Activated CD4-positive, alpha-beta T cell treated with anti-CD3 and anti-CD28 coated beads, Interleukin-2, amount 50 U/mL, for 24 hours (primary cell): ENCODE measurements at places on chromosomes 16 and 17.

DNA sequence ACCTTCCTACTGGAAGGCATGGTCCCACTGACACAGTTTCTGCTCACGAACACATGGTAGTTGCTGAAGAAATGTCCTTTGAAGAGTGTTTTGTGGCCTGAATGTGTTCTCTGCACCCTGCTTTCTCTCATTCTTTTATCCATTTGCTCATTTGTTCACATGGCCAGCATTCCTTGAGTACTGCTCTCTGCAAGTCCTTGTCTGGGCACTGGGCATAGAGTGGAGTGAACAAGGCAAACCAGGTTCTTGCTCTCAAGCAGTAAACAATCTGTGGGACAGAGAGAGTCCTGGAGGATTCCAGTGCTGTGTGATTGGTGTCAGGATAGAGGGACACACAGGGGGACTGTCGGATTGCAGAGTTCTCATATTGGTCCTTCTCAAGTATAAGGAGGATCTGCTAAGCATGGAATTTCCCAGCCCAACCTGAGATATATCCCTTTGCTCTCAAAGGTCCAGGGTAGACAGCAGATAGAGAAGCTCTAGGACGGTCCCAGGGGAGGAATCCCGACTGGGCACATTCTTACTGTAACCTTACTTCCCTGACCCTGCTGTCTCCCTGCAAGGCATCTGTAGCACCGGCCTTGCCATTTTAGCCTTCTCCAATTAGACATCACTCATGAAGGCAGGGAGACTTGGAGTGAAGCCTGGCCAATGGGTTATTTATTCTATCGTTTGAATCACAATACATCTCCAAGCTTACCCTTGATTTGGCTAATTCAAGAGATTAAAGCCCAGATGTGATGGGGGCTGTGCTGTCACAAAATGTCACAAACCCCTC is 32.3 kb downstream of the ARL4D start:
- no peak for DNase-seq

DNA sequence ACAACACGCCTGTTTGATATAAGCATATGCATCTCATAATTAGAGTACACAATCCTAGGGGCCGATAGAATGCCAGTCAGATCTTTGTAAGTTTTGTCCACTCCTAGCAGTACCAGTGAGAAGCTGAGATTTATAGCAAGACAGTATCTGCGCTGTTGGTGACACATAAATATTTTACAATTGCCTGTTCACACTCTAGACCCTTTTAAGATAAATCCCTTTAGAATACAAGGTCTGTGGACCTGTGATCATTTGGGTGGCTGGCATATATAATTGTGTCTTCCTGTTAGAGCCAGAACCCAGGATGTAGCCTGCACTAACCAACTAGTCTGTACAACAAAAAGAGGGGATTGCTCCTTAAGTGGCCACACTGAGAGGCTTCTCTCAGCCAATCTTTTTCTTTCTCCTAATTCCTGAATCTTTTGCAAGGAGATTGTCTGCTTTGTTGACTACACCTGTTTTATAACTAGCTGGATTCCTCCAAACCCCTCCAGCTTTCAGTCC is 74.7 kb downstream of the WIPI1 start:
- DNase-seq, result no peak

- DNase-seq, result no peak
Measured at GRCh38 chr17:10622617-10623485, 34.3 kb downstream of the MYH3 start.

DNA sequence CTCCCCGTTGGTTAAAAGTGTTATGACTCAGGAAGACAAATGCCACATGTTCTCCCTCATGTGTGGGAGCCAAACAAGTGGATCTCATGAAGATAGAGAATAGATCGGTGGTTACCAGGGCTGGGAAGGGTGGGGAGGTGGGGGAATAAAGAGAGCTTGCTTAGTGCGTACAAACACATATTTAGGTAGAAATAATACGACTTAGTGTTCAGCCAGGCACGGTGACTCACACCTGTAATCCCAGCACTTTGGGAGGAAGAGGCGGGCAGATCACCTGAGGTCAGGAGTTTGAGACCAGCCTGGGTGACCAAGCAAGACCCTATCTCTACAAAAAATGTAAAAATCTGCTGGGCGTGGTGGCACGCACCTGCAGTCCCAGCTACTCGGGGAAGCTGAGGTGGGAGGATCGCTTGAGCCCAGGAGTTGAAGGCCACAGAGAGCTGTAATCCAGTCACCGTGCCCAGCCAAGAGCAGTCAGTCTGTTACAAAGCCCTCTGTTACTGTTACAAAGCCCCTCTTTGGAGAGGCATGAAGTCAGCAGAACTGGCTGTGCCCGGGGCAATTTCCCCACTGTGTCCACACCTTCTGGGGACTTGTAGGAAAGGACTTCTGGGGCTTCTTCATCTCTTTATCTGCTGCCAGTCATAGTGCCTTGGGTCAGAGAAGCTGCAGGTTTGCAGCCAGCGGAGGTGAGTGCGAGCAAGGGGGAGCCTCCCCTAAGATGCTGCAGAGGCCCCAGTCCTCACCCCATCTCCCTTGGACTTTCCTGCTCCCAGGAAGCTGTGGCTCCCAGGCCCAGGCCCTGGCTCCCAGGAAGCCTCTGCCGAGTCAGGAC is 4.3 kb upstream of the ALDH3A1 start:
- no peak for DNase-seq

DNA sequence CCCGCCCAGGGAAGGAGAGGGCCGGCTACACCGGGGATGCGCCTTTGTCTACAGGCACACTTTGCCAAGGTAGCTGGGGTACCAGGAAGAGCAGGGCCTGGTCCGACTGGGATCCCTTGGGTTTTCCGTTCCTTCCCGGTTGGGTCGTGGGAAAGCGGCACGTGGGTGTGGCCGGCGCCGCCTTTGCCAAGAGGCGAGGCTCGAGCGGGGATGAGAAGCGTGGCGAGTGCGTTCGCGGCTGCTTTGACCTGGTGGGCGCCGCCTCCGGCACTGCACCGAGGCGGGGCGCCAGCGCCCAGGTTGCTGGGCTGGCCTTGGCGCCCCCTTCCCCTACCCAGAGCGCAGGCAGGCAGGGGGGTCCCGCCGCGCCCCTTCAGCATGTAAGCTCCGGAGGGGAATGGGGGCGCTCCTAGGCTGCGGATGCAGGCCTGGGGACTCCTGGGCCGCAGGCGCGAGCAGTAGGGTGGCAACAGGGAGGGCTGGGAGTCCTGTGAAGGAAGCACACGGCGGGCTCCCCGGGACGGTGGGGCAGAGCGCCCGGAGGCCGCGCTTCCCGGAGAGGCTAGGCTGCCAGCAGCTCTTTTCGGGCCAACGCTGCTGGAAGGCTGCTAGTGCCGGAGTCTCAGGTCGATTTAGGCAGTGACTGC is 2.0 kb downstream of the HAS3 start:
- no peak for DNase-seq

DNA sequence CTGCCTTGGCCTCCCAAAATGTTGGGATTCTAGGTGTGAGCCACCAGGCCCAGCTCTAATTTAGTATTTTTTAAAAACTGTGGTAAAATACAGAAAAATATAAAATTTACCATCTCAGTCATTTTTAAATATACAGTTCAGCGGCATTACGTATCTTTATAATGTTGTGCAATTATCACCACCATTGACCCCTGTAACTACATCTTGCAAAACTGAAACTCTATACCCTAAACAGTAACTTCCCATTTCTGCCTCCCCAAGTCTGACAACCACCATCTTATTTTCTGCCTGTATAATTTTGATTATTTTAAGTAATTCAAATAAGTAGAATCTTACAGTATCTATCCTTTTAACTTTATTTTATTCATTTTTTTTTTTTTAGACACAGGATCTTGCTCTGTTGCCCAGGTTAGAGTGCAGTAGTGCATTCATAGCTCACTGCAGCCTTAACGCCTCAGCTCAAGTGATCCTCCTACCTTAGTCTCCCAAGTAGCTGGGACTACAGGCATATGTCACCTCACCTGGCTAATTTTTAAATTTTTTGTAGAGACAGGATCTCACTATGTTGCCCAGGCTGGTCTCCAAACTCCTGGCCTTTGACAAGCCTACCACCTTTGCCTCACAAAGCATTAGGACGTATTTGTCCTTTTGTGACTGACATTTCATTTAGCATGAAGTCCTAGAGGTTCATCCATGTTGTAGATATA is 10.9 kb upstream of the GGA2 start:
- no peak for DNase-seq

DNA sequence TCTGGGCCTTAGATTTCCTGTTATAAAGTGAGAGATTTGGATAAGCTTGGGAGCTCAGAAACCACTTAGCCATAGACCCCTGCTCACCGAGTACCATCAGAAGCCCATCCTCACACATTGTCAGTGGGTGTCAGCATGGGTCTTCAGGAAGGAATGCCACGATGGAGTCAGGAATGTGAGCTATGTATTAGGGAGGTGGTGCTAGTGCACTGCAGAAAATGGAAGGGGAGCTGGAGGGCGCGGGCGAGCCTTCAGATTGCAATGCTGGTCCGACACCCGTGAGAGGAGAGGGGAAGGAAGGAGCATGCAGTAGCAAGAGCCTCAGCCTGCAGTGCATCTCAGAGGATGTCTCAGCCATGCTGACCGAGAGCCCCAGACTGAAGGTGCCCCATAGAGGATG is 294.5 kb downstream of the FOXL1 start:
- no peak for DNase-seq

GRCh38 chr17:2013994-2014317 is 11.2 kb downstream of the RTN4RL1 start:
- DNase-seq, result no peak

GRCh38 chr16:89574681-89575246 is 794 bp upstream of the CPNE7 start:
- DNase-seq, result no peak

GRCh38 chr16:11689031-11689840 is 21.0 kb downstream of the SNN start:
- no peak for DNase-seq

GRCh38 chr17:57425431-57425830 is 169.1 kb downstream of the MSI2 start:
- no peak for DNase-seq

- no peak for DNase-seq
Measured at GRCh38 chr17:71649941-71650350, 470.9 kb upstream of the SOX9 start.

DNA sequence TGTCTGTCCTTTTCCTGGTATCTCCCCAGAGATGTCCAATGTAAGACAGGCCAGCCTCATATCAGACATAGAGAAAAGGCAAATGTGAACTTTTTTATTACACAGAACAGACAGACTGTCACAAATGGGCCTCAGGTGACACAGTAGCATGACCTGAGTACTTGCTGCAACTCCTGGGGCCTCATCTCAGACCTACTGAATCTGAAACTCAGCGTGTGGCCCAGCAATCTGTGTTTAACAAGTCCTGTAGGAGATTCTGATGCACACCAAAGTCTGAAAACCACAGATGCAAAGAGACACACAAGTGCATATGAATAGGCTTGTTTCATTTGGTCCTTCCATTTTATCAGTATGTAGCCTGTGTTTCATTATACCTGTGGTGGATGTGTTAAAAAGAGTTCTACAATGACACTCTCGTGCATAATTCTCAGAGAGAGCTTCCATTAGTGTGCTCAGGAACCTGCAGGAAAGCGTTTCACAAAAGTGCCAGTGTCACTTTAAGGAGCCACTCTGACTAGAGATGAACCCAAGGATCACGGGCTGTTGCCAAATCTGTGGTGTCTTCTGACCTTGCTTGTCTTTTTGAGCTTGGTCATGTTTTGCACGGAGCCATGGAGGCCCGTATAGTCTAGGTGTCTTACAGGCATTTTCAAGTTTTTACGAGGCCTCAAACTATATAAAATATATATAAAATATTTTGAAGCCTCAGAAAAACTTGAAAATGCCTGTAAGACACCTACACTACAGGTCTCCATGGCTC is 33.8 kb upstream of the NF1 start:
- no peak for DNase-seq

DNA sequence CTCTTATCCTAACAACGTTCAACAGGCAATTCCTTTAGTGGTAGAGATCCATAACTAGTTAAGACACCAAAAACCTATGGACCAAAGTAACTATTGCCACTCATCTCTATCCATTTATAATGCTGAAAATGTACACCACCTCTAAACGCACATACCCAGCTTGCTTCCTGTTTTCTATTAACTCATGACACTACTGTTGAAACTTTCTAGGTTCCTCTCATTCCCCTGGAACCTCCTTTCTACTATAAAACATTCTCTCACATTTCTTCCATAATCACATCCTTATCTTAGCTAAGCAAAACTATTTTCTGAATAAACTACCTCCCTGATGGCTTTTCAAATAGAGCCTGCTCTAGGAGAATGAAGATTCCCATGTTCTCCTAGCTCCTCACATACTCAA is 42.9 kb upstream of the KSR1 start:
- DNase-seq, result no peak
